Stimulated activated CD8-positive, alpha-beta memory T cell treated with anti-CD3 and anti-CD28 coated beads, Interleukin-4, amount 100 ng/mL, for 1 hour (primary cell): ENCODE measurements at places on chromosomes 11 and 22.

DNA sequence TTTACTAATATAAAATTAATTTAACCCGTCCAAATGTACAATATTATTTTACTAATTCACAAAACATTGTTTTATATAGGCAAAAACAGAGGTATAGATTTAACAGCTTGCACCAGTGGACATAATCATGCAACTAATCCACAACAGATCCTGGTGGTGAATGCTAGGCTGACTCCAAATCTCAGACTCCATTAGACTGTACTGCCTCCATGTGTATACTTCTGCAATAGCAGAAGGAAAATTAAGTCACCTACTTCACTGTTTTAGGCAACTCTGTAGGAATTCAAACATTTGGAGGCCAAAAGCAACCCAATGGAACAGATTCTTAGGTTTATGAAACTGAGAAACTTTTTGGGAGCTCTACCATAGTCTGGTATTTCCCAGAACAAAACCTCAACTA, 30.0 kb upstream of the RAB39A start:
- no peak for DNase-seq

GRCh38 chr11:23455321-23455891, 595.1 kb upstream of the CCDC179 start:
- no peak for DNase-seq

- no peak for DNase-seq
Observed at GRCh38 chr11:107848345-107848744, 10.2 kb downstream of the SLC35F2 start.

DNA sequence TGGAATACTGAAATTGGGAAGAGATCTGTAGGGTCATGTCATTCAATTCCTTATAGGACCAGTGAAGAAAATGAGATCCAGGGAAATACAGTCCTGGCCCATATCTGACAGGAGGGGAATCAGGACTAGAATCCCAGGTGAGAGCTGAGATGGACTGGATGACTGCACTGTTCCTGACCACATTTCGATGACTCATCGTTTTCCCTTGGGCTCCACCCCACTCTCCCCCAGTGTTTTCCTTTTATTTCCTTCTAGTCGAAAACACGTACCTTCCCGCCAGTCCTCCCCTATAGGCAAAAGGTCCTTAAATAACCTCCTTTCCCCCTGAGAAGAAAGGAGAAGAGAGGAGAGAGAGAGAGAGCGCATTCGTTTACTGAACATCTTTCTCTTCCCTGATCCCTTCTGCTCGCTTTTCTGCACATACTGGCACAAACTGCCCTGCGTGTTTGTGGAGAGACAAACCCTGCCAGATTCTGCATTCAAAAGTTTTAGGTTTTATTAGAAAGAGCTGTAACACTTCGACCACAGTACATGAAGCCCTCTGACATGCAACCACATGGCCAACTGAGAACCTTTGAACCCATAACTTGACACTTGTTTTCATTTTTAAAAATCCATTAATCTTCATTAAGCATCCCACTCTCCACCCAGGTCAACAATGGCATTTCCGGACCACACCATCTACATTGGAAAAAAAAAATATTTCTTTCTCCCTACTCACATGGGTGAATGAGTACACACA, 565.7 kb downstream of the METTL15 start:
- DNase-seq: no peak

DNA sequence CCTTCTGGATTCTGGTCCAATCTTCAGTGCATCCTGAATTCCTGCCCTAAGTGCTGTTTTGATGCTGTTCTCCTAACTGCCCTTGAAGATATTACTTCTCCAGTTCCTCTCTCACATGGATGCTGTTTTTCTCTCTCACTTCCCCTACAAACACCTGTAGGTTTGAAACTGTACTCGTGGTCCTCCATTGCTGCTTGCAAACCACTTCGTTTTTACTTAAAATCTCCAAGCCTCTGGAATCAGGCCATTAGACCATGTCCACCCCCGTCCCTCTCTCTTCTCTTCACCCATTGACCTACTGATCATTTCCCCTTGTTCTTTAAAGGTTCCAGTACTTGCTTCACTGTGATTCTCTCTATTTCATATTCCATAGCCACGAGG, 988.1 kb downstream of the NTM start:
- no peak for DNase-seq

GRCh38 chr11:33211153-33211552, 46.0 kb upstream of the HIPK3 start:
- DNase-seq: no peak

DNA sequence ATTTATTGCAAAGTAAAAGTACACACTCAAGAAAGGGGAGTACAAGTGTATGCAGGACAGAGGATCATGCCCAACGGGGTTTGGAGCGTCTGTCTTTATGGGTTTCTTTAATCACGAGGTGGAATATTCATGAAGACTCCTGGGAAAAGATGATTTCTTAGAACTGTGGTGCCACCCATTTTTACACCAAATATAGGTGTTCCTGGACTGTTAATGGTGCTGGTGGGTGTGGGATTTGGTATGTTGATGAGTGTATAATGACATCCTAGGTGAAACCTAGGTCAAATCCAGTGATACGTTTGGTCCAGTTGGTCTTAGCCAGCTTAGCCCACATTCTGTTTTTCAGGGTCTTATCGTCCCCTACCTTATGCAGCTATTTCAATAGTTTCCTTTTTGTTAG, 21.1 kb downstream of the ANO3 start:
- no peak for DNase-seq

- no peak for DNase-seq
Observed at GRCh38 chr11:134071766-134072402, 3.0 kb downstream of the JAM3 start.

DNA sequence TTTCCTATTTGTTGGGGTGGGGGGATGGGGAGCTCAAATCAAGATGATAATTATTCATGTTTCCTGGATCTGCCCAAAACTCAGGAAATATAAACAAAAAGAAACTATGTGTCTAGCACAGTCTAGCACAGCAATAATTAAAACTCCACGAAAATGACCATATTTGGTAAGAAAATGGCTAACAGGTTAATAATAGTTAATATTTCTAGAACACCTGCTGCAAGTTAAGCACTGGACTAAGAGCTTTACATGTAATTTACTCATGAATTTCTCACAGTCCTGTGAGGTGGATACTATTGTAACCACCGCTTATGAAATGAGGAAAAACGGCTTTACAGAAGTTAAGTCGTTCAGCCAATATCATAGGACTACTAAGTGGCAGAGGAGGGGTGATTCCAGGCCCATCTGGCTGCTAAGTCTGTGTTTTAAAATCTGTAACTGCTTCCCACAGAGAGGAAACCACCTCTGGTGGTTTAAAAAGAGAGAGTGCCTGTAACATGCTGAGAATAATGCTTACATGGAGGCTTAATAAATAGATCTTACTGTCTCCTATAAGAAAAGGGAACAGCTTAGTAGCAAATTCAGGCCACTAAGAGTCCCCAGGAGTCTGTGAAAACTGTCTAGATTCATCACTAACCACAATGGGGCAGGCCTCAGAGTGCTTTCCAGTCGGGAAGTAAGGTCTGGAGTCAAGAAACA, 11.0 kb upstream of the AMOTL1 start:
- no peak for DNase-seq
